ENCODE measurements at places on chromosomes 6 and 20. TPM values are rescaled to one million over a fixed set of nuclear protein-coding genes. Genes with fewer than 3 reads are reported as not detected.

The OGFRL1 gene
- 28.5 TPM for total RNA-seq

The CRISP3 gene
- total RNA-seq: not detected

The SESN1 gene
- total RNA-seq: 19.2 TPM

The SLCO4A1 gene
- total RNA-seq: 0.56 TPM

The ALDH8A1 gene
- 0.85 TPM for total RNA-seq

The ENPP4 gene
- 0.77 TPM for total RNA-seq

The XKR7 gene
- under 0.01 TPM for total RNA-seq

The RSPH4A gene
- under 0.01 TPM for total RNA-seq

The SSTR4 gene
- total RNA-seq: not detected

The ADGB gene
- not detected for total RNA-seq

The GJA10 gene
- not detected for total RNA-seq

The MICA gene
- total RNA-seq: 45.1 TPM

The SASH1 gene
- 71.7 TPM for total RNA-seq

The GMPR gene
- total RNA-seq: 8.1 TPM

The ZSCAN9 gene
- 9.8 TPM for total RNA-seq

The AIF1 gene
- not detected for total RNA-seq

The SPDEF gene
- not detected for total RNA-seq

The LHFPL5 gene
- not detected for total RNA-seq

The GLP1R gene
- total RNA-seq: under 0.01 TPM

The DZANK1 gene
- total RNA-seq: 0.56 TPM

The LPIN3 gene
- total RNA-seq: 7.9 TPM

The DSP gene
- total RNA-seq: 27.3 TPM

The KIAA0408 gene
- total RNA-seq: 0.38 TPM

The GLYATL3 gene
- not detected for total RNA-seq

The HS3ST5 gene
- not detected for total RNA-seq

The LCA5 gene
- total RNA-seq: 7.9 TPM

The ENPP3 gene
- under 0.01 TPM for total RNA-seq

The MMP24 gene
- 0.56 TPM for total RNA-seq

The RCAN2 gene
- 0.85 TPM for total RNA-seq

The IDH3B gene
- 55.2 TPM for total RNA-seq

The CLVS2 gene
- not detected for total RNA-seq

The FILIP1 gene
- total RNA-seq: 0.58 TPM

The PBOV1 gene
- total RNA-seq: not detected

The MACROD2 gene
- total RNA-seq: under 0.01 TPM

The PRDM13 gene
- not detected for total RNA-seq

The MROH8 gene
- total RNA-seq: 0.38 TPM

The SRSF12 gene
- total RNA-seq: 0.28 TPM

The CLIC5 gene
- total RNA-seq: not detected

The TPX2 gene
- 86.1 TPM for total RNA-seq

The TUBB1 gene
- not detected for total RNA-seq

The MAP7 gene
- 1.4 TPM for total RNA-seq

The PSMG4 gene
- total RNA-seq: 23.4 TPM

The CALHM4 gene
- total RNA-seq: 0.19 TPM

The TEAD3 gene
- total RNA-seq: 6.9 TPM

The IPCEF1 gene
- total RNA-seq: not detected

The PLCB1 gene
- total RNA-seq: 23.4 TPM

The C20orf141 gene
- total RNA-seq: not detected

The RBM24 gene
- 5.6 TPM for total RNA-seq

The TRIM15 gene
- total RNA-seq: not detected

The CCR6 gene
- not detected for total RNA-seq

The UNC5CL gene
- not detected for total RNA-seq

The KIAA1586 gene
- 19.2 TPM for total RNA-seq

The COL12A1 gene
- total RNA-seq: 163 TPM

All from regular cardiac myocyte (primary cell).